ENCODE measurements at places on chromosomes 5 and 9.

DNA sequence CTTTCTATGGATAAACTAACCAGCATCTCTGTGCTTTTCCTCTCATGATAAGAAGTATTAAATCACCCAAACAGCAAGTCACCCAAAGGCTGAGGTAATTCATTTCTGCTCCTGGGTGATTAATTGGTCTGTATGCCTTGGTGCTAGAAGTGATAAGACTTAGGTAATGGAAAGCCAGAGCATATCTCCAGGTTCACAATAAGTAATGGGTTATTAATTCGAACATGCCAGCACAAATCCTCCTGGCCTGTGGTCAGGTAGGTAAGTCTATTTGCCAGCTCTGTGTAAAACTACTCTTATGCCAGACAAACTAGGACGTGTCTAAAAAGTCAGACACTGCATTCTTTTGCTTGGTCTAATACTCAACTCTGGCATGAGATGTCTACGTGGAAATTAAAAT, 11.2 kb upstream of the ENC1 start:
- no peak for DNase-seq

GRCh38 chr9:37920471-37921167, 16.7 kb upstream of the SLC25A51 start:
- DNase-seq = no peak

GRCh38 chr9:113622600-113623400, 159.3 kb downstream of the RGS3 start:
- DNase-seq = peak; percentile 64

DNA sequence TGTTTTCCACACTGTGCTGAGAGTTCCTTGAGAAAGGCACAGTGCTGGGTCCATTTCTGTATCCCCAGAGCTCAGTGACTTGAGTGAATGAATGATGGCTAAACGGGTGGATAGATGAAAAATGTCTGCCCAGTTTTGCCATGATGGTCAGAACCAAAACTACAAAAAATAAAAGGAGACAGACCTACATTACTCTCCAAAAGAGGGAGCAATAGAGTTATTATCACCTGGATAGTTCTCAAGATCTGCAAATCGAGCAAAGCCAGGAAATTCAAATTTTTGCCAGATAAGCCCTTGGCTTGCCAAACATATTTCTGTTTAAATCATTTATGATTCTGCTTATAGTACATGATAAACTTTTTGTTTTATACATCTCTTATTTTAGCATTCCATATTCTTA, 214.2 kb upstream of the ZNF462 start:
- DNase-seq = no peak

GRCh38 chr5:89900346-89900745, 509.2 kb downstream of the CETN3 start:
- DNase-seq = no peak

All from A673 (cell line).